Jurkat, Clone E6-1 (cell line): ENCODE measurements at places on chromosomes 5 and 9.

- no peak for DNase-seq
These were observed 459.2 kb upstream of the RGMB start for GRCh38 chr5:98314292-98314691.

DNA sequence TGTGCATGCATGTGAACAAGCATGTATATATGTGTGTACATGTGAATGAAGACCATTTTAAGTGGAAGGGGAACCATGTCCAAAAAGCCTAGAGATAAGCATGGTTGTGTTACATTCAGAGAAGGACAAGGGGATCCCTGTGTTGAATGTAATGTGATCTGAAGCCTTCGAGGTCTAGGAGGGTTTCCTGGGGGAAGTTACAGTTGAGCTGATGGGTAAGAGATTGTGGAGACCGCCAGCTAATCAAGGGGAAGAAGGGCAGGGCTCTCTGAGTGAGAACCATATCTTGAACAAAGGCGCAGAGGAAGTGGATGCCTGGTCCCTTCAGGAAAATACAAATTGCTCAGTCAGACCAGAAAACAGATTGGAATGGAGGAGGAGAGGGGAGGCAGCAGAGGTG is 45.5 kb upstream of the TNFSF15 start:
- DNase-seq: peak; percentile 88

DNA sequence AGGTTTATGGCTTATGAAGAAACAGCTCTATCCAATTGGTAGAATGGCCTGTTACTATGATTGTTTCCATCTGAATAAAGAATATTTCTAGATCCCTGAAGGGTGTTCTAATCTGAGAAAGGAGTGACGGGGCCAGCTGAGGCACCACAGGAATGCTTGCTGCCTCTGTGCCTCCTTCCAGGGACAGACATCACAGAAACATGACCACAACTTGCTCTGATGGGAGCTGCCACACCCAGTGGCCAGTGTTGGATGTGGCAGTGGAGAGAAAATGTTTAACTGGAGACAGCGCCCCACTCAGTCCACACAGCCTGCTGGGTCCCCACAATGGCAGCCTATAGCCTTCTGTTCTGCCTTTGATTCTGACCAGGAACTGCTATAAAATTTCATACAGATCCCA is 38.6 kb upstream of the TESK1 start:
- DNase-seq: no peak

- no peak for DNase-seq
These were observed 724 bp downstream of the PAM start for GRCh38 chr5:102755686-102756371.

GRCh38 chr5:165321912-165322311 is 1816.5 kb downstream of the MAT2B start:
- no peak for DNase-seq

DNA sequence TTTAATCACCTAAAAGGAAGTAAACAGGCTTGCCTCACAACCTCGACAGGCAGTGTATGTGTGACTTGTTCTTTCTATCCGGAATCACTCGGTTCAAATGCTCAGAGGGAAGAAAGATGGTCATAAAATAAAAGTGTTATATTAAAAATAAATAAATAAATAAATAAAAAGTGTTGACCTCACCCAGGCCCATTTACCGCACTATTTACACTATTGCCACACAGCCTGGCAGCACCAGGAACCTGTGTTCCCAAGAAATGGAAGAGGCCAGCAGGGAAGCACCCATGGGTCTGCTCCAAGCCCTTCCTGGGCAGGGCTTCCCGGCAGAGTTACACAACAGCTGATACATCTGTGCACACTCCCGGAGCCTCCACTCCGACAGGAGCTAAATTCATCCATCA is 127.9 kb downstream of the EFNA5 start:
- DNase-seq: no peak

GRCh38 chr9:131593936-131594665 is 48.8 kb downstream of the PRRT1B start:
- DNase-seq: no peak

GRCh38 chr9:8391566-8391965 is 592.0 kb upstream of the DMAC1 start:
- DNase-seq: no peak

DNA sequence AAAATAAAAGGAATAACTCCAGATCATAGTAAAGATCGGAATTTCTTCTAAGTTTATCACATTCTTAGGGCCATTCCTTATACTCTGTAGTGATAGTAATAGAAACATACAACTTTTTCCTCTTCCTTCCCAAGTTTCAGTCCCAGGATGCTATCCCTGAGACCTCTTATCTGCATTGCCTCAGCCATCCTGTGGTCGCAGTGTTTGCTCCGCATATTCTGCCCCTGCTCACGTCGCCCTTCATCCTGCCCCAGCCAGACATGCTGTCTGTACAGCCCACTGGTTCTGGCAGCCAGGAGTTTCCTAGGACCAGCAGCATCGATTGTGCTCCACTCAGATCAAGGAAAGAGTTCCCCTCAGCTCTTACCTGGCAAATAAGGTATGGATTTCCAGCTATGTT is 132.7 kb upstream of the ERCC6L2 start:
- DNase-seq: no peak

- no peak for DNase-seq
These were observed 27.2 kb downstream of the TCOF1 start for GRCh38 chr5:150384701-150385100.

DNA sequence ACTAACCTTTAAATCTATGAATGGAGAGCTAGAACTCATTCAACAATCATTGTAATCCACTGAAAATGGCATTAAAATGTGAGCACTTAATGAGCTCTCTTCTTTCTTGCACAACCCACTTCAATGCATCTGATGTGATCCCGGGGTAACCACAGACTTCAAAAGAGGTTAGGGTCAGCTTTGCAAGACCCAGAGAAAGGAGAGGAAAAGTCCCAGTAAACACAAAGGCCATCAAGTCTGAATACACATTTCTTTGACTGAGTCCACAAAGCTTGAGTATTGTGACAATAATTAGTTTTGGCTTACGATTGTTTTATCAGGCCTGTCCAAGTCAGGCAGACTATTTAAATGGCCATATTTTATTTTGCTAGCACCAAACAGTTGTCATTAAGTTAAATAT is 148.8 kb upstream of the ZNF608 start:
- DNase-seq: no peak
